Sciatic nerve (tissue), 2 donors: ENCODE measurements at places on chromosomes 1 and 21. TPM values are rescaled to one million over a fixed set of nuclear protein-coding genes. Genes with fewer than 3 reads are reported as not detected.

DNA sequence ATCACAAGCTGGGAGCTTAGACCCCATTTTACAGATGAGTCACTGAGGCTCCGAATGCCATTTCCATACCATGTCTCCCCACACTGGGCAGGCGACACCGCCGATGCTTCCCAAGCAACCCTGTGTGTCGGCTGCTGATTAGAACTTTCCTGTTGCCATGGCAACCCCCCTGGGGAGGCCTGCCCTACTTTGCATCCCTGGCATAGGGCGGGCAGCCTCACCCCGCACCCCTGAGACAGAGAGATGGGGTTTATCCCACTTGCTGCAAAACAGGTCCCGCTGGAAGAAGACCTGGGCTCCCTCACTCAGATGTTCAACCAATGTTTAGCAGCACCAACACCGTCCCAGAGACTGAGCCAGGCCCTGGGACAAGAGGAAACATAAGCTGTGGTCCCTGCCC is 81.5 kb downstream of the CAMK2N1 start:
- DNase-seq, result no peak

AMY1A gene
- total RNA-seq, result not detected

DNA sequence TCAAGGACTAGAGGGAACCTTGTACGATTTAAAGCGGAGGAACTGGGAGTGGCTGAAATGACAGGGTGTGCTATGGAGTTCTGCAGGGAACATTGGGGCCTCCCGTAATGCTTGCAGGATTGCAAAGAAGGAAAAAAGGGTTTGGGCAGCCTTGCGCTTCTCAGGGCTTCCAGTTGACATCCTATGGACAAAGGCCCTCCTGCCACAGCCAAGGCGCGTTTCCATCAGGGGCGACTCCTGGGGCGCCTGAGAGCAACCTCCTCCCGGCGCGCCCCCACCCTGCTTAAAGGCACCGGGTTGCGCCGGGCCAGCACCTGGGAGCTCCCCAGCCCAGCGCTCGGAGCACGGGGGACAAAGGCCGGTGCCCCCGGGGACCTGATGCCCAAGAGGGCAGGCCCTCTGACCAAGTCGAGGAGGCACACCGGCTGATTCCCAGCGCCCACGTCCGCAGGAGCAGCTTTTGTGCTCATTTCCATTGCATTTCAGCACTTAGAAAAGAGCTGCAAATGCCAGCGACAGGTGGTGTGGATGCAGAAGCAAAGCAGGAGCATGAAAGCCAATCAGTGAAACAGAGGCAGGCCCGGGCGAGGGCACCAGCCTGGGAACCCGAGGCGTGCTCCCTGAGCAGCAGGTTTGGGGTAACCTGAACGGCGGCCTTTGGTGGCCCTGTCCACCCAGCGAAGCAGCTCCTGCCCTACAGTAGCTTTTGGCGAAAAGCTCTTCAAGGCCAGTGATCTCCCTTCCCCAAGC is 17.6 kb upstream of the RNF187 start:
- no peak for DNase-seq

GRCh38 chr1:192869308-192869940 is 60.6 kb downstream of the RGS2 start:
- no peak for DNase-seq
